ENCODE measurements at places on chromosomes 2 and 18. TPM values are rescaled to one million over a fixed set of nuclear protein-coding genes. Genes with fewer than 3 reads are reported as not detected.

DNA sequence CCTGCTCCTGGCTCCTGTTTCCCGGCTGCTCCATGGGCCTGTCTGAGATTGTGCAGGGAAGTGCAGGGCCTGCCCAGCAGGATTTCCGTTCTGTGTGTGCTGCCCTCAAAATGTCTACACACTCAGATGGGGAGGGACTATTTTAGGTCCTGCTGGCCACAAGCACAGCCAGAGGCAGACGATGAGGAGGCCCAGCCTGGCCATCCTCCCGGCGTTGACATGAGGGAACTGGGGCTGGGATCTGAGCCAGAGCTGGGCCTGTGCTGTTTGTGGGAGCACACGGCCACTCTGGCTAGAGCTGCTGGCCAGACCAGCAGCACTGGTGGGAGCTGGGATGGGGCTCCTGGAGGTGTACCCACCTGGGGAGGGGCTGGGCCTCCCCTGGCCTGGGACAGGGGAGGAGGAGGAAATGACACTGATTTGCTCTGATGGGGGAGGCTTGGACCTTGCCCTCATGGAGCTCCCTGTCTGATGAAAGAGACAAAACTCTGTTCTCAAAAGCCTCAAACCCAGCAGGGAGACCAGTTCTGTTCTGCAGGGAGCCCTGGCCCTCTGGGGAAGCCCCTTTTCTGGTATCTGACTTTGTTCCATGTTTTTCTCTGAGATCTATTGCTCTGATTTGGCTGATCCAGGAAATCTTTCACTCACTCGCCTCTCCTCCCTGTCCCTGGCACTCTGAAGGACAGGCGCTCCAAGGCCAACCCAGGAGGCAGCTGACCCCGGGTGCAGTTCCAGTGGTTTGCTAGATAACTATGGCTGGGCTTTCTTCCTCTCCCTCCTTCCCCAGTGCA lies 161.8 kb downstream of the DYSF start:
- DNase-seq, result peak; percentile 38

LHCGR gene
- not detected for total RNA-seq

TRIM54 gene
- not detected for total RNA-seq

MAL gene
- 26.3 TPM for total RNA-seq

KATNAL2 gene
- total RNA-seq, result 0.88 TPM

DNA sequence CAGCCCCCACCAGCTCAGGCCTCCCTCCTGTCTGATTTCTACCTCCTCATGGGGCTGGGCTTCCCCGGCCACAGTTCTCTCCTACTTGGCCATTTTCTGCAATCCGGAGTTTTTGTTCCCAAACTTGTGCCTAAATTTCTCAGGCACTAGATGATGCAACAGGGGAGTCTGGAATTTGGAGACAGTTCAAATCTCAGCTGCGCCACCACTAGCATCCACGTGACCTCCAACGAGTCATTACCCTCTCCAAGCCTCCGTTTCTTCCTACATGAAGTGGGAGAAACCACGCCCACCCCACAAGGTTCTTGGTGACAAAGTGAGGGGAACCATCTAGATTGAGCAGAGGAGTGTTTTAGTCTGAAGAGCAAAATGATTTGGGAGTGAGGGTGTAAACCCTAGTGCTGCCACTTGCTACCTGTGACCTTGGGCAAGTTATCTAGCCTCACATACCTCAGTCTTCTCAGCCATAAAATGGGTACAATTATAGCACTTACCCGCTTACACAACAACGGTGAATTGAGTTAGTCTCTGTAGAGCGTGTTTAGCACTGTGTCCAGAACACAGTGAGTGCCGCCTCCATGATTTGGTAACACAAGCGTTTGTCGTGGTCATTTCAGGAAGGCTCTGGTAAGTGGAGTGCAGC lies 61.4 kb upstream of the ASAP2 start:
- no peak for DNase-seq

DNA sequence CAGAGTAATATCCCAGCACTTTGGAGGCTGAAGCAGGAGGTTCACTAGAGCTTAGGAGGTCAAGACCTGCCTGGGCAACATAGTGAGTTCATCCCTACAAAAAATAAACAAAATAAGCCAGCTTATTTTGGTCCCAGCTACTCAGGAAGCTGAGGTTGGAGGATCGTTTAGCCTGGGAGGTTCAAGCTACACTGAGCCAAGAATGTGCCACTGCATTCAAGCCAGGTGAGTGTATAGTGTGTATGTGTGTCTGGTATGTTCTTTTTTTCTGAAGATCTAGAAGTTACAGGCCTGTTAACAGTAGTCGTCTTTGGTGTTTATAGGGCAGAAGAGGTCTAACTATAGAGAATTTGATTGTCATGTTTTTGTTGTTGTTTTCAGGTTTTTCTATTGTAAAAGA lies 40.2 kb downstream of the ZC3H15 start:
- no peak for DNase-seq

CNOT11 gene
- 46.1 TPM for total RNA-seq

DNA sequence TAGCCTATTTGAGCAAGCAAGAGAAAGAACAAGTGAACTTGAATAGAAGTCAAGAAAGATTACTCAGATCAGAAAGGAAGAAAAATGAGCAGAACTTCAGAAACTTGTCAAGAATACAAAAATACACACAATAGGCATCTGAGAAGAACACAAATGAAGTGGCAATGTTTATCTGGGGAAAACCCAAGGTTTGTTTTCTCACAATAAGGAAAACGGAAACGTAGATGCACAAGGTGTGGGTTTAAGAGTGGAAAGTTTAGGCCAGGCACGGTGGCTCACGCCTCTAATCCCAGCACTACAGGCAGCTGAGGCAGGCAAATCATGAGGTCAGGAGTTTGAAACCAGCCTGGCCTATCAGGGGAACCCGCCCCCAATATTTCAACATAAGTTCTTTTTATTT lies 159.5 kb upstream of the GYPC start:
- DNase-seq, result no peak

- DNase-seq, result no peak
Observed at GRCh38 chr2:219334076-219334475, 1.5 kb upstream of the RESP18 start.

GRCh38 chr2:128291844-128292598 lies 26.6 kb downstream of the HS6ST1 start:
- DNase-seq, result no peak
